Stimulated activated CD8-positive, alpha-beta memory T cell treated with anti-CD3 and anti-CD28 coated beads, Interleukin-4, amount 100 ng/mL, for 1 hour (primary cell): ENCODE measurements at places on chromosomes 4 and X.

- no peak for DNase-seq
Measured at GRCh38 chr4:69120870-69121269, 24.6 kb downstream of the UGT2B7 start.

DNA sequence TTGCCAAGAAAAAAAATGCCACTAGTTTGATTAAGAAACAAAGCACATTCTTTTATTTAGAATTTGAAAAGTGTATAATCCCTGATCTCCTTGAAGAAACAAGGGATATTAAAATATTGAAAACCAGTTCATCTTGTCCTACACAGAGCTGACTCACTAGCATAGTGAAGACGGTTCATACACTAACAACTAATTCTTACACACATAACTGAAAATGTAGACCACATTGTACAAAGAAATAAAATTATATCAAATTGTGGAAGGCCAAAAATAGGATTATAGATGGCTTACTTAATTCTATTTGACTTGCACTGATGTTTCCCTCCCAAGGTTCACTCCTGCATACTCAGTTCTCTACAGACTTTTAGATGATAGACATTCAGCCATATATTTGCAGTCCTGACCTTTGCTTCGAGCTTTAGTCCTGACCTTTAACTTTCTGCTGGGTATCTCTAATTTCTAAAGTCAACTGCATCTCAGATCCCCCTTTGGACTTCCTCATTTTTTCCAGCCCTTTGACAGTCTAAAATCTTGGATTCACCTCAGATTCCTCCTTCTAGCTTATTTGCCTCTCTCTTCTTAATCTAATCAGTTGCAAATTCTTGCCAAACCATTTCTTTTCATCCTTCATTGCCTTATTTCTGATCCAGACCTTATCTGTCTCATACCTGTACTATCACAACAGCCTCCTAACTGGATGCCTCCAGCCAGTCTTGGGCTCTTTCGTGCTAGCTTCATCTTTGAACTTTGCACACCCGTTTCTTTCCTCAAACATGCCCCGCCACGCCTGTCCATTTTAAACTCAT, 4.5 kb upstream of the WWC2 start:
- no peak for DNase-seq

GRCh38 chr4:5340991-5341451, 289.7 kb downstream of the STK32B start:
- DNase-seq, result no peak

GRCh38 chrX:22349116-22349515, 76.4 kb downstream of the CBLL2 start:
- DNase-seq, result no peak

GRCh38 chrX:153640736-153641575, 6.0 kb upstream of the DUSP9 start:
- no peak for DNase-seq

DNA sequence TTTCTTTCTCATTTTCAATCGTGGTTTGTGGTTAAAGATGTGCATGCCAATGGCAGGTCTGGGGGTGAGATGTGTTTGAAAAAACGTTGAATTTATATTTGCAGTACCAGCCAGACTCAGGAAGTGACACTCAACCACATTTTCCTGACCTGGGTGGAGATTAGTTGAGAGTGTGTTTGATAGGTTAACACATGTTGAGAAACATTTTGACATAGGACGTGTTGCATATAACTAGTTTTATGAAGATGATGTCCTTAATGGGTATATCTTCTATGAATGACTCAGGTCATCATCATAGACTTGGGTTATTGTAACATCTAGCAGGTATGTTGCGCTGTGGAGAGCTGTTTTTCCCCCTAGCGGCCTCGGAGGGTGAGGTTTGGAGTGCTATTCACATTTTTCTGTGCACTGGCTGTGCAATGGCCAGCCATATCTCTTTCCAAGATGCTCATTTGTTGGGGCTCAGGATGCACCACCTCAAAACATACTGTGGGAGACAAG, 21.7 kb upstream of the CD38 start:
- peak; percentile 40 for DNase-seq

- no peak for DNase-seq
Measured at GRCh38 chrX:63738696-63739095, 46.3 kb downstream of the ARHGEF9 start.

DNA sequence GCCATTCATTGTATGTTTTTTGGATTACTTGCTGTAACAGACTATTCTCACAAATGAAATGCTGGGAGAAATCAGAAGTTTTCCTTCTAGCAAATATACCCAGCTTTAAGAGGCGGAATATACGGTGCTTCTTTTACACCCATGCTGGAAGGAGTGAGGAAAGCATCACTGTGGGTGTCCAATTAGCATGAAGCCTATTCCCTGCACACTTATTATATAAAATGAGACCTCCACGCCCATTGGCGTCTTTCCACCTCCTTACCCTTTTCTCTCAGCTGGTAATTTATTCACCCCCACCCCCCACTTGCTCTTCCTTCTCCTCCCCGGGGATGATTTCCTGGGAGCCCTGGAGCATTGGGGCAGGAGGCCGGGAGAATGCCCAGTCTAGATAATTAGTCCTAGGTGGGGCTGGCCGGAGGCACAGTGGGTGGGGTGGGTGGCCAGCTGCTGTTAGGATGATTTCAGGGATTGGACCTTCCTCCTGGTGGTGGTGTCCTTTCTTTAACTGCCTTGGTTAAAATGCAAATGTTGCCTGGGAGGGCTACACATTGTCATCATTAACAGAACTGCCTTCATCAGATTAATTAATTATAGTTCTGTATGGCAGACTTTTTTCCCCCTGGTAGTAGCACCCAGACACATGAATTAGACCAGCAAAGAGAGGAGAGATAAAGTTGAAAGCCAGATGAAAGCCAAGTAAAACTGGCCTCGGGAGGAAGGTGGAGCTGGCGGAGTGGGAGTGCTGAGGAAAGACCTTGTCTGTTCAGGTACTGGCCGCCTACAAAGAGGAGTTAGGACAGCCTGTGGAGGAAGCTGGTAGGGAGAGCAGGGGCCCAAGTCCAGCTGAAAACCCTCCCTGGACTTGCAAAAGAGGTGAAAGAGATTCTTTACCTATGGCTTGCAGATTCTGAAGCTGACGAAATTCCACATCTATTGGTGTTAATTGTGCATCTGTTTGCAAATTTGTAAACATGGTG, 11.4 kb downstream of the SHROOM2 start:
- no peak for DNase-seq

GRCh38 chr4:74453037-74453635, 8.2 kb downstream of the AREG start:
- DNase-seq, result no peak

DNA sequence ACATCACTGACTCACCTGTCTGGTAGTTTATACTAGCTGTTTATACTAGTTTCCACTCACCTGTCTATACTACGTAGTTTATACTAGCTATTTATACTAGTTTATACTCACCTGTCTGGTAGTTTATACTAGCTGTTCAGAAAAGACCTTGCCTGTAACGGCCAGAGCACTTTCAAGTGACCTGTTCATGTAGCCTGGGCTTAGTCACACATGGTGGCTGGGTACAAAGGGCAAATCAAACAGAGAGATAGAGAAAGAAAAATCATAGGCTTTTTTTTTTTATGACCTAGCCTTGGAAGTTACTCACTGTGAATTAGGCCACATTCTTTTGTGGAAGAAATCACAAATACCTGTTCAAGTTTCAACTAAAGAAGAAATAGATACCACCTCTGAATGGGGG, 30.7 kb upstream of the SPANXN4 start:
- DNase-seq, result no peak

DNA sequence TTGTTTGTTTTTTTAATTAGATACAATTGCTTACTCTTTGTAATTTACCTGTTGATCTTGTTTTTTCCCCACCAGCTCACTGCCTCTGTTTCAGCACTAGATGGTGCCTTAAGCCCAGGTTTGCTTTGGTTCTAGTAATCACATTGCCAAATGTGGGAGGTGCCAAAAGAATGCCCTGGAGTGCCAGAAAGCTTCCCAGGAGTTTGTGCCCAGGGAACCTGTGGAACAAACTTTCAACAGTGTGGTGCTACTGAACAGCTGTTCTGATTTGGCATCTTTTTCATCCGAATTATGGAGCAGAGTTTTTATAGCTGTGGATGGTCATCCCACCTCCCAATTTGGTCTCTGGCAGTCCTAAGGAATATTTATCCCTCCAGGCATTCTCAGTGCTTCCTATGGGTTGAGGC, 1000.7 kb downstream of the STIM2 start:
- no peak for DNase-seq
